ENCODE measurements at places on chromosomes 12 and 14.

GRCh38 chr12:94235848-94236247, 87.5 kb downstream of the PLXNC1 start:
- DNase-seq, result no peak

DNA sequence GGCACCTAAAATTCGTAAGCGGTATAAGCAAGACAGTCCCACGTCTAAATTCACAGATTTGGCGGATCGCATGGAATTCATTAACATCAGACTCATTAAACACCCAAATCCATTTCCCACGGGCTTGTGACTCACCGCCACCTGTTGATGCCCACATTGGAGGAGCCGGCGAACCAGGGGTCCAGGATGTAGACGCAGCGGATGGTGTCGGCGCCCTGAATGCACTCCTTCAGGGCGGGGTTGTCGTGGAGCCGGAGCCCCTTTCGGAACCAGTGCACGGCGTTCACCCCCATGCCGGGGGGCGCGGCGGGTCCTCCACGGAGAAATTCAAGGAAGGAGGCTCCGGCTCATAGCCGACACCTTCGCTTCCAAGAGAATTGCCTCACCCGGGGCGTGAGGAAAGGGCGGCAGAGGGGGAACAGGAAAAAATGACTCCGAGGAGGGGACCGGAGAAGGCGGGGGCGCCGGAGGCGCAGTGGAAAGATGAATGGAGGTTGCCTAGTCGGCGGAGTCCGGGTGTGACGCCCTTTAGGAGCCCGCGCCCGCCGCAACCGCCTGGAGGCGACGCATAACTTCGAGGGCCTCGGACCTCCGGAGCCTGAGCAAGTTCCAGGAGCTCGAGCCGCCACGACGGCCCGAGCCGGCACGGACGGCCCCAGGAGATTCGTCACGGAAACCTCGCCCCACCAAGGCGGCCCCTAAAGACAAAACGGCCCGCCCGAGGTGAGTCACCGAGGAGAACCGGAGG, 506 bp downstream of the CRY1 start:
- peak; percentile 66 for DNase-seq

DNA sequence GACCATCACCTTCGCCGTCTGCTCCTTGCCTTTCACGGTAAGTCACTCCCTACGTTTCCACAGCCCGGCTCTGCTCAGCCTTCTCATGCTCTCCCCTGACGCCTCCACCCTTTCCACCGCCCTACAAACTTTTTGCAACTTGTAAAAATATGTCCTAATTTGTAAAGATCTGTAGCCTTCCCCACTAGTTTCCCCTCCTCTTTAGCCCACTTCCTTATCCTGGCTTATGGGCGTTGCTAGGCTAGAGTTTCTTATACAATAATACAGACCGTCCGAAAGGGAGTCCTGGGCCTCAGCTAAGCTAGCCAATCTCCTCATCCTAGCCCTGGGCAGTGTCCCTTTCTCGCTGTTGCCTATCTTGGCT, 1.2 kb downstream of the PTGER2 start:
- no peak for DNase-seq

DNA sequence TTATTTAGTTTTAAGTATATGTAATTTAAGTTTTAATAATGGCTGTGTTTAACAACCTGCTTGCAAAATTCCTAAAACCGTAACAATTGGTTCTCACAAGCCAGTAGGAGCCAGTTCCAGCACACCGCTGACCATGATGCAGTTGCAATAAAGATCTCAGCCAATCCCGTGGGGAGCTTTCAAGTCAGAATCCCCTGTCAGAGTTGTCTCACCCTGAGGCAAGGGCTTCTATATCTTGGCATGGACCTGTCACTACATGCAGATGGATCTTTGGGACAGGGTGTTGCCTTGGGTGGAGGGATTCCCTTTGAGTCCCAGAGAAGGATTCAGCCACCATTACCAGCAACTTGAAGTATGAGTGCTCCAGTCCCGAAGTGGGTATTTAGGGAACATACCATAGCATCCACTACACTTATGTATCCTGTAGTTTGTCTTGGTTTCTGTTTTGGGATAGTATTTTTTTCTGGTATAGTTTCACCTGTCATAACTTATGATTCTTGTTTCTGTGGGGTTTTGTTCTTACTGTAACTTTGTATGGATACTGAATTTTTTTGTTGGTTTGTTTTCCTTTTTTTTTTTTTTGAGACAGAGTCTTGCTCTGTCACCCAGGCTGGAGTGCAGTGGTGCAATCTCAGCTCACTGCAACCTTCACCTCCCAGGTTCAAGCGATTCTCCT, 30.1 kb upstream of the LIMA1 start:
- DNase-seq, result no peak

DNA sequence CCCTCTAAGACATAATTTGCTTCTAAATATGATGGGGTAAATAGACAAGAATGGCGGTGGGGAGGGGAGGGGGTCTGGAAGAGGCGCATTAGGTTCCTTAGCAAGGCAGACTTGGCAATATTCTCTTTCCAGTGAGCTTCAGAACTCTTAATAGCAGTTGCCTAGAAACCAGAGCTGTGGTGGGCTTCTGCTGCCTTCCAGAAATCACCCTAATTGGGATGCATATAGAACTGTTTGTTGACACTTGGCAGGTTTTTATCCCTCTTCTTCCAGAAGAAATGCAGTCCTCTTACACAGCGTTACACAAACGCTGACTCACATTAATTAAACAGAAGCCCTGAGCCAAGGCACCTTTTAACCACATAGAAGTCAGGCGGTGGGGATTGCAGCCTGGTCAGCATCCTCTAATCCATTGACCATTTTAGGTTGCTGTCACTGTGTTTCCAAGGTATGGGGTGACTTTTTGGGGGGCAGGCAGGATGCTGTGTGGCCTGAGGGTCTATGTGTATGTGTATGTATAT, 114.1 kb downstream of the CCDC60 start:
- DNase-seq, result no peak

Measured in astrocyte of the hippocampus (primary cell).